ENCODE measurements at places on chromosomes 16 and 17.

GRCh38 chr17:27526604-27527002, 70.4 kb downstream of the KSR1 start:
- no peak for DNase-seq

DNA sequence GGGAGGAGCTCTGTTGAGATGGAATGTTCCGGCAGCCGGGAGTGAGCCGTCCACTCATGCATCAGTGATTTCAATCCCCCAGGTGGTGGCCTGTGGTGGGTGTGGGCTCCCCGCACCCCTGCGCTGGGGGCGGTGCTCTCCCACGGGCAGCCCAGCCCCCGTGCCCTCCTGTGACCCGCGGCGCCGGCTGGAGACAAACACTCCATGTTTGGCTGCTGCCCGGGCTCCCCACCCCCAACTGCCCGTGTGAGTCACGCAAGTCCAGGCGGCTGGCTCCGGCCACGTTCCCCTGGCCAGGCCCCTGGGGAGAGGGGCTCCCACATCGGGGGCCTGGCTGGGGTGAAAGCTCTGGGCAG, 29.4 kb downstream of the CACNA1H start:
- no peak for DNase-seq

- DNase-seq: no peak
These were observed 9.7 kb downstream of the HS3ST3B1 start for GRCh38 chr17:14310605-14311004.

DNA sequence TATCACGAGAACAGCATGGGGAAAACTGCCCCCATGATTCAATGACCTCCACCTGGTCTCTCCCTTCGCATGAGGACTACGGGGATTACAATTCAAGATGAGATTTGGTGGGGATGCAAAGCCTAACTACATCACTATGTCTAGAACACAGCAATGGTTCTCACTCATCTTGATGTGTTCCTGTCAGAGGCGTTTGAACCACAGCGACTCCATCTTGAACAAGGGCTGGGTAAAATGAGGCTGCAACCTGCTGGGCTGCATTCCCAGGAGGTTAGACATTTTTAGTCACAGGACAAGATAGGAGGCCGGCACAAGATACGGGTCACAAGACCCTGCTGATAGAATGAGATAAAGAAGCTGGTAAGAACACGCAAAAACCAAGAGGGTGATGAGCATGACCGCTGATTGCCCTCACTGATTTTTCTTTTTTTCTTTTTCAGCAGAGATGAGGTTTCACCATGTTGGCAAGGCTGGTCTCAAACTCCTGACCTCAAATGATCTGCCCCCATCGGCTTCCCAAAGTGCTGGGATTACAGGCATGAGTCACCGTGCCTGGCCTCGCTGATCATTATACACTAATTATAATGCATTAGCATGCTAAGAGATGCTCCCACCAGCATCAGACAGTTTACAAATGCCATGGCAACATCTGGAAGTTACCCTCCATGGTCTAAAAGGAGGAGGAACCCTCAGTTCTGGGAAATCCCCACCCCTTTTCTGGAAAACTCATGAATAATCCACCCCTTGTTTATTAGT, 3.0 kb upstream of the PPY start:
- no peak for DNase-seq
